ENCODE measurements at places on chromosomes 16 and 17.
A peak's percentile ranks its signal among the peaks of the same experiment; 100 is the strongest.

DNA sequence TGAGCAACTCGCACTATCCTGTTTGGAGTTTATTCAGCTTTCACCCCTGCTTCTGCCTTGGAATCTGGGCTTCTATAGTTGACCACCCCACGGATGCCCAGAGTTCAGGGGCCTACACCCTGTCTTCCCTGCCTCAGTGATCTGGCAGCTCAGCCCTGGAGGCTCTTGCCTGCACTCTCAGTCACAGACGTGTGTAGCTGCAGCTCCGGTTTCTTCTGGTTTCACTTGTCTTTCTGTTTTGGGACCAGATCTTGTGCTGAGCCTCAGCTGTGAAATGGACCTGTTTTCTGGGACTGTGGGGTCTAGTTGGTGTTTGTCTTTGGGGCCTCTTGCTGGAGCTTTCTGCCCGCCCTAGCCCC lies 5.8 kb downstream of the GPT2 start:
- DNase-seq: no peak

- no peak for DNase-seq
Observed at GRCh38 chr17:13346592-13346991, 255.1 kb downstream of the HS3ST3A1 start.

- DNase-seq: no peak
Observed at GRCh38 chr17:80316431-80316830, 55.8 kb downstream of the RNF213 start.

- no peak for DNase-seq
Observed at GRCh38 chr16:59545721-59546120, 811.6 kb upstream of the GOT2 start.

GRCh38 chr16:55938126-55938525 lies 63.0 kb upstream of the CES5A start:
- DNase-seq: no peak

DNA sequence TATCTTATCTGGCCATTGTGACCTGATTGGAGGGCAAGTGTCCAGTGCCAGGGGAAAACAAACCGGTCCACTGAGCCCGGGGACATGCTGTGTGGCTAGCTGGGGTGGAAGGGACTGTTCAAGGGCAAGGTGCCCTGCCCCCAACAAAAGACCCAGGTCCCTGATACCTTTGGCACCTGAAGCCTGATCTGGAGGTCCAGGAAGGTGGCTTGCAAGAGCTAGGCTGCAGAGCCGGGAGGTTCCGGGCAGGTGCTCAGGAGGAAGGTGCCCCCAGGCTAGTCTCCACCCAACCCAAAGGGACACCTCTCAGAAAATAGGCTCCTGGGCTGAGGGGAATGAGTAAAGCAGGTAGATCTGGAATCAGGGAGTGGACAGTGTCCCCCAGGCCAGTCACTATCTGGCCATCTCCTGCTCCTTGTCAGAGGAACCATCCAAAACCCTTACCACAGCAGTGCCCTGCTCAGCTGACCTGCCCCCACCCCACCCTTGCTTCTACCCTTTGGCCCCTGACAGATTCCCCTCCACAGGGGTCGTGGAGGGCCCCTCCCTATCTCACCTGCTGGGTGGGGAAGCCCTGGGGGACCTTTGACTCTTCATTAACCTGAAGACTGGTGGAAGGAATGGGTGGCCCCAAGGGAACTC lies 6.2 kb downstream of the NAT9 start:
- DNase-seq: no peak

GRCh38 chr17:51428668-51429495 lies 168.5 kb downstream of the UTP18 start:
- no peak for DNase-seq

DNA sequence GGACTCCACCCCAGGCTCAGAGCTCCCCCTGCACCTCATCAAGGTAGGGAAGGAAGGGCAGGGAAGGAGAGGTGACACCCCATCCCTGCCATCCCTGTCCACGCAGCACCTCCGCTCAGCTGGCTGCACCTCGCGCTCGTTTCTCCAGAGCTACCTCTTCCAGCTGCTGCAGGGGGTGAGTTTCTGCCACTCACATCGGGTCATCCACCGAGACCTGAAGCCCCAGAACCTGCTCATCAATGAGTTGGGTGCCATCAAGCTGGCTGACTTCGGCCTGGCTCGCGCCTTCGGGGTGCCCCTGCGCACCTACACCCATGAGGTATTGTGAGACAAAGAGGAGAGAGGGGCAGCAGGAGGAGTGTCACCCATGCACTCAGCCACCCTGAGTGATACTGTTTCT lies 1.4 kb downstream of the CDK3 start:
- no peak for DNase-seq

GRCh38 chr17:80281516-80281915 lies 20.9 kb downstream of the RNF213 start:
- no peak for DNase-seq

DNA sequence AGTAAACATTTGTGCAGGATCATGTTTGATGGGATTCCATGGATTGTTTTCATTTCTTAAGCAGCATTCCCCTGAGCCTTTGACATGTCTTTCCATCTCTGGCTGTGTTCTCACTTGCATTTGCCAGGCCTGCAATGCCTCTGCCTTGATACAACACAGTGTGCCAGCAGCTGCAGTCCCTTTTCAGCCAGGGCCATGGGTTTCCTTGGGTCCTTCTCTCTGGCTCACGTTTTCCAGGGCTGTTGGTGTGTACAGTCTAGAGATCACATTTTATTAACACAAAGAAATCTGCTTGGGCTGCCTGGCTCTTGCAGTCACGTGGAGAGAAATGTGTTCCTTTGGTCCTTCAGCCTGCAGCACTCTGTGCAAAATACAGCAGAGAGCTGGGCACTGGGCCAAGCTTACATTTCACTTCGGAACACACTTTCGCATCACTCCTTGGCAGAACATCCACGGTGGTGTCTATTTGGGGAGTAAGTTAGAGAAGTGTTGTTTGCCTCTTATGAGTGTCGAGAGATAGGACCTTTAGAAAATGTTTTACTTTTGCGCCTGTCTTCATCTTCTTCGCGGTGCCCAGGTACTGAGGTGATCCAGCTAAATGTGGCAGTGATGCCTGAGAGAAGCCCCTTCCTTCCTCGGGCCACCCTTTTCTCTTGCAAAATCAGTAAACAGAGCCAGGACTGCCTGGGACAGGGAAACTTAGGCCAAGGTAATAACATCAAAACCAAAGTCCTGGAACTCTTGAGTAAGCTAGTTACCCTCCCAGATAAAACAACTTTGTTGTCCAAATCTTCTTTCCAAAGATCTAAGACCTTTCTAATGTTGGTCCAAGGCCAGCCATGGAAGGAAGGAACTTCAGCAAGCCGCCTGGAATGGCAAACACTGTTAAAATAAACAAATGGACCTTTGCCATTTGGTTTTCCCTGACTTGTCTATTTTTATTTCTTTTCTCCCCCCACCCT lies 20.9 kb downstream of the HLF start:
- DNase-seq: no peak

DNA sequence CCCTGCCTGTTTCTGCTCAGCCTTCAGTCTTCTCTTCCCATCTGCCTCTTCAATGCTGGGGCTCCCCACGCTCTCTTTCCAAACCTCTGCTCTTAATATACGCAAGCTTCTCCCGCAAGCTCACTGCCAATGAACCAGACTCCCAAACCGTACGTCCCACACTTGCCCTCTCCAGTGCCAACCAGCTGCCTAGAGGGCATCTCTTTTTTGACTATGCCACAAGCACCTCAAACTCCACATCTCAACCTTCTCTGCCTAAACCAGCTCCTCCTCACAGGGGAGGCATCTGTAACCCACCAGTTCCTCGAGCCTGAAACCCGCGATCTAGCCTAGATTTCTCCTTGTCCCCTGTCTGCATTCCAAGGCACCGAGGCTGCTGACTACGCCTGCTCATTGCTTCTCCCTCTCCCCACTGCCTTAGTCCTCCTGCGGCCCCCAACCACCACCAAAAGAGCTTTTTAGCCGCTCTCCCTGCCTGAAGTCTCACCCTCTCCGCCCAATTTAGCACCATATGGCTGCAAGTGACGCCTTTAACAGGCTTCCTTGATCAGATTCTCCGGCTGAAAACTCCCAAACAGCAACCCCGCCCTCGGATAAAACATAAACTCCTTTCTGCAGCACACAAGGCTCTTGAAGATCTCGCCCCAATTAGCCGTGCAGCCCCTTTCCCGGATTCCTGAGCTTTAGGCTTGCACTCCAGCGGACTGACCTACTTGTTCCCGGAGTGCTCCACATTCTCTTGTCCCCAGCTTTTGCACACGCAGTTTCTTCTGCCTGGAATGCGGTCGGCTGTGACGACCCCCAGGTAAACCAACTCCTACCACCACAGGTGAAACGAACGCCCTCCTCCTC lies 1.5 kb downstream of the GGA2 start:
- peak; percentile 30 for DNase-seq

DNA sequence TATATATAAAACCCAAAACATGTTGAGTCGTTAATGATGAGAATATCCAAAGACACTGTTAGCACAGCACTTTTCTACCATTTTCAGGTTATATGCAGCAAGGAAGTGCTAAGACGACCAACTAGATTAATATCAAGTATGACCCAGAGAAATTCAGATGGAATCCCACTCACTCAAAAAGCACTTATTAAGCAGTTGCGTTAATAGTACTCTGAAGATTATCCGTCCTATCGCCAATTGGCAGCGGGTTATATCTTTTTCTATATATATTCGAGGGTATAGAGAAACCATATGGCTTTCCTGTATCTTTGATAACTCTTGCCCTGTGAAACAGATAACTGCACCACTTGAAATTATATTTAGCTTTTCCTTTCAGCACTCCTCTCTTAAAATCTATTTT lies 1.1 kb downstream of the CRLF3 start:
- no peak for DNase-seq

DNA sequence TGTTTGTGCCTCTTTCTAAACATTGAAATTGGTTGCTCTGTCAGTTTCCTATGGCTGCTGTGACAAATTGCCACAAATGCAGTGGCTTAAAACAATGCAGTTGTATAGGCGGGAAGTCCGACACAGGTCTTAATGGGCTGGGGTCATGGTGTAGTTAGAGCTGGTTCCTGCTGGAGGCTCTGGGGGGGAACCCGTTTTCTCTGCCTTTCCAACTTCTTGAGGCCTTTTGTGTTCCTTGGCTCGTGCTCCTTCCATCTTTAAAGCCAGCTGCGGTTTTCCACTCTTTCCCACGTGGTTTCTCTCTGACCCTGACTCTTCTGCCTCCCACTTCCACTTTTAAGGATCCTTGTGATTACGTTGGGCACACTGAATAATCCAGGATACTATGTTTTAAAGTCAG lies 12.5 kb downstream of the EPN2 start:
- no peak for DNase-seq

DNA sequence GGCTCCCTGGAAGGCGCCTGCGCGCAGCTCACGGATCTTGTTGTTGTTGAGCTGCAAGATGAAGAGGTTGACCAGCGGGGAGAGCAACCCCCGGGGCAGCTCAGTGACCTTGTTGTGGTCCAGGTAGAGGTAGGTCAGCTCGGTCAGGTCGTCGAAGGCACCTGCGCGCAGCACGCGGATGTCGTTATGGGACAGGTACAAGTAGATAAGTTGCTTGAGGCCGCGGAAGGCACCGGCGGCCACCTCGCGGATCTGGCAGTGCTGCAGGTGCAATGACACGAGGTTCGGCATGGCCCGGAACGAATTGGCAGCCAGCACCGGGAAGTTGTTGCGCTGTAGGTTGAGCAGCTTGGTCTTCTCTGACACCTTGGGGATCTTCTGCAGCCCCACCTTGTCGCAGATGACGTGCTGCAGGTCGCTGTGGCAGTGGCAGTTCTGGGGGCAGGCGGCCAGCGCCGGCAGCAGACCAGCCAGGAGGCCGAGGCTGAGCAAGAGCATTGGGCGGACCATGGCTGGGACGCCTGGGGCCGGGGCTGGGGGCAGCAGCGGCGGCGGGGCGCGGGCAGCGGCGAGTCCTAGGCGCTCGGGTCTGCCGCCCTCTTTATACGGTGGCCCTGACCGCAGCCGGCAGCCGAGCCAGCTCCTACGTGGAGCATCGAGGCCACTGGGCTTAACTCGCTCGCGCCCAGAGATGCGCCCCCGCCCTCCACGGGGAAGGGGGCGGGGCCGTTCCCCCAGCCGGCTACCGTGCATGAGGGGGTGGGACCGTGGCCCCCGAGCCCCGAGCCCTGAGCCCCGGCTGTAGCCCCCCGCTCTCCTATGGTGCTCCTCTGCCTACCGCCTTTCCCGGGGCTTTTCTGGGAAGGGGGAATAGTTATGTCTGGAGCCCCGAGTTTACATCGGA lies at the start of gene CHAD:
TSS of gene CHAD (minus strand) at position 577 of the 904 bp plus-strand sequence. CDS start at position 510, 67 bp downstream.
- peak; percentile 73 for DNase-seq

- no peak for DNase-seq
Observed at GRCh38 chr17:58279016-58279711, 1.6 kb downstream of the MPO start.

DNA sequence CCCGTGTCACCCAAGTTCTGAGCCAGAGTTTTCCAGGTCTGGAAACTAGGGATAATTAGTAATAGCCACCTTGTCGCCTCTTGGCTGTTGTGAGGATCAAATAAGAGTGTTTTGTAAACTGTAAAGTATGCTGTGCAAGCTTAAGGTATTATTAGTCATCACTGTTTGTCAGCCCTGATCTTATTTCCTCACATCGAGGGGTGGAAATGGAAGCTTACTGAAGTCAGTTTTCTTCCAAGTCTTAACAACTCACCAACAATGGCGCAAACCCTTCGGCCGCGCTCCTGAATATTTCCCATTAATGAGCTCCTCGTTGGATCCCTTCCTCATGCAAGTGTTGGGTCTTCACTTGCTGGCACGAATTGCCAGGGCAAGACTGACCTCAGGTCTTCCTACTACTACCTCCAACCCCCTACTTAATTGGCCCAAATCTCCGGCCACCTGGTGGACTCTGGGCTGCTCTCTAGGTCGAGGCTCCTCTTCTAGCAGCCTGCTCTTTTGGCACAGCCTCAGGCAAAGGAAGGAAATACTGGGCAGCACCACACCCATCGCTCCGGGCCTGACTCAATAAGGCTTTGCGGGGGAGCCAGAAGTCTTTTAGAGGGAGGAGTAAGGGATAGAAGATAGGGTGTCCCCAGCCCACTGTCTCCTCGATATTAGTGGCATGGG lies 885 bp upstream of the SLC35B1 start:
- DNase-seq: no peak

DNA sequence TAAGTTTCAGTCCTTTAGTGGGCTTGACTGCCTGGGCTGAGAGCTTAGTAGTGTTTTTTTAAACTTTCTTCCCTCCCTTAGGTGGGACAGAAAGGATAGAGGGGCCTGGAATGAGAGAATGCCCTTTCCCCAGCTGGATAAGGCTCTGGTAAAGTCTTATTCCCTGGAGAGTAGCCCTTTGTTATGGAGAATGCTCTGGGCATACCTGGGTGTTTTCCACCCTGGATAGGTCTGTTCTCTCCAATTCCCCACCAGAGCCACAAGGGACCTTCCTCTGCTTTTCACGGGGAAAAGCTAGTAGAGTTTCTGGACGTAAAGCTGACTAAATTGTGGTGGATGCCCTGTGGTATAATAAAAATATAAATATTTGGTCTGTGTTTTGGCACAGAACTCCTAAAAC lies 164.1 kb downstream of the HS3ST4 start:
- DNase-seq: no peak

- no peak for DNase-seq
Observed at GRCh38 chr16:10745841-10746240, 2.2 kb downstream of the NUBP1 start.
